ENCODE measurements at places on chromosomes 7 and 10.

GRCh38 chr7:105880571-105881330 lies 4.4 kb upstream of the ATXN7L1 start:
- no peak for DNase-seq

GRCh38 chr7:55969391-55969790 lies 5.0 kb downstream of the NIPSNAP2 start:
- DNase-seq, result no peak

DNA sequence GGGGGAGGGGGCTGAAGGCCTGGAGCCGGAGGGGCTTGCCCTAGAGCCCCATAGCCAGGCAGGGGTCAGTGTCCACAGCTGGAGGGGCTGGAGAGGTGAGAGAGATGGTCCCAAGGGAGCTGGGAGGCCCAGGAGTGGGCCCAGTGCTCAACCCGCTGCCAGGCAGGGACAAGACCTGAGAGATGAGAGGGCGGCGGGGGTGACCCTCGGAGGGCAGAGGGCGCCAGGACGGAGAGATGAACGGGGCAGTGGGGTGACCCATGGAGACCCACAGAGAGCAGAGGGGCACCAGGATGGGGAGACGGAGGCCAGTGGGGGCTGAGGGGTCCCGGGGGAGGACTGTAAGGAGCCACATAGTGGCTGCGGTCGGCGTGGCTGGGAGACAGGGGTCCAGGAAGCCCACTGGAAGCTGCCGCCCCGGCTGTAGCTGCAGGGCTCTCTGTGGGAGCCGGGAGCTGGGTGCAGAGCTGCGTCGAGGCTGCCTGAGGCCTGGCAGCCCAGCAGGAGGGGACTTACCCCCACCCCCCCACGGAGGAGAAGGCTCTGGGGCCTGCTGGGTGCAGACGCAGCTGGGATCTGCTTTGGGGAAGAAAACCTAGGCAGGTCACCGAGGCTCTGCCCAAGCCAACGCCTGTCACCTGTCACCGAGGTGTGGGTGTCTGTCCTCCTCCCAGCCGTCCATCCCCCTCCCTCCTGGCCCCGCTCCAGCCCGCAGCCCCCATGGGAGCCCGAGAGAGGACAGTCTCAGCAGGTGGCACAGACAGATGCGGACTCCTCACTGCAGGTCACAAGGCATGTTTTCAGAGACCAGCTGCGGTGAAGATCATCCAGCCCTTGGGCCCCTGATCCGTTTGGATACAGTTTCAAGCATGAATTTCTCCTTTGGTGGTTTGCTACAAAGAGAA lies 25.1 kb downstream of the PWWP2B start:
- no peak for DNase-seq

- no peak for DNase-seq
Measured at GRCh38 chr10:35908451-35908850, 266.4 kb upstream of the FZD8 start.

DNA sequence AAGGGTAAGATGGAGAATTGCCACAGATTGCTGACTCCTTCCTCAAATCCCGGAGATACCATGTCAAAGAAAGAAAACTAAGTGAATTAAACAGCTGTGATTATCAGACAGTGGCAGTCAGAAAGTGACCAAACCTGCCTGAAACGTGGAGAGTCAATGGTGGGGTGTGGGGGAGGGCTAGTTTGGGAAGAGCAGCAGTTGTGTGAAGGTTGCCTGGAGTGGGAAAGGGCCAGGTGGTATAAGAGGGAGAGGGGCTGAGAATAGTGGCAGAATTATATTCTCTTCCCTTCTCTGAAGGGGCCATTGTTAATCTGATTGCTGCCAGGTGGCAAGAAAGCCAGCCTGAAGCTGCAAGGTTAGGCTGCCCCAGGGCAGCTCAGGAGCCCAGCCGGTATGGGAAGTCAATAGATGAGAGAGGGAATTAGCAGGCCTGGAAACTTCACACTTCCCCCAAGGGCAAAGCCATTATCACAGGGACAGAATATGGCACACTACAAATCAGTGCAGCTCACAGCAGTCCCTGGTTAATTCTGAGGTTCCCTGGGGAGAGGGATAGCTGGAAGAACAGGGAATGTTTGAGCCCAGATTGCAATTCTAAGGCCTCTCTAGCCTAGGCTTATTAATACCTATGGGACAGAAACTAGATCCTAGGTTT lies 83.9 kb upstream of the ITGB1 start:
- no peak for DNase-seq

- no peak for DNase-seq
Measured at GRCh38 chr7:29017713-29018112, 59.6 kb upstream of the TRIL start.

GRCh38 chr7:42960762-42961161 lies 28.6 kb downstream of the MRPL32 start:
- no peak for DNase-seq
